NCI-H1694 (cell line): ENCODE measurements at places on chromosomes 5 and 9.

- DNase-seq, result no peak
These were observed 177.2 kb downstream of the GADD45G start for GRCh38 chr9:89781838-89782540.

GRCh38 chr9:95070549-95071021, 246.9 kb downstream of the FANCC start:
- DNase-seq, result no peak

DNA sequence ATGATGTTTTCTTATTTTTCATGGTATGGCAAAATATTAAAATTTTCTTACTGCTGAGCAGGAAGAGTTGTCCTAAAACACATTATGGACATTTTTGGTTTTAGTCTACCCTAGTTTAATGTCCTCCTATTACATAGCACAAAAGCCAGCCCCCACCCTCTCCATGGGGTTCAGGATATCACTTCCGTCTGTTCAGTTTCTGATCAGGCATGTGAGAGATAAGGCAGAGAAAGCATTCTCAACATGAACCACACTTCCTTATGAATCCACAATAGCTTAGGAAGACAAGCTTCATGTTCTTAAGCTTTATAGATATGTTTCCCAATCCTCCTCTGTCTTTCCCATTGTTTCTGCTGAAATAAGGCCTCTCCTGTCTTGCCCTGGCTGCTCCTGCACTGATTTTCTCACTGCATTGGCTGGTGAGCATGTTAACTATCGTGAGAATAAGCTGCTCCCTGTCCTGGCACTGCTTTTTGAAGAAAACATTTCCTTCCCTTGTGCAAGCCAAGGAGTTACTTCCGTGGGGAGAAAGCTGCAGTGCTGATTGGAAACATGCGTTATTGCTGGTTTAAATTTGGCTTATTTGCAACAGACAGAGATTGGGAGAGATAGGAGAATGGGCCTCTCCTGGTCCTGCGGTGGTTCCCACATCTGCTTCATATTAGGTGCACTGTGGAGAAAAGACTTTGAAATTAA, 260.3 kb upstream of the RPS23 start:
- no peak for DNase-seq

DNA sequence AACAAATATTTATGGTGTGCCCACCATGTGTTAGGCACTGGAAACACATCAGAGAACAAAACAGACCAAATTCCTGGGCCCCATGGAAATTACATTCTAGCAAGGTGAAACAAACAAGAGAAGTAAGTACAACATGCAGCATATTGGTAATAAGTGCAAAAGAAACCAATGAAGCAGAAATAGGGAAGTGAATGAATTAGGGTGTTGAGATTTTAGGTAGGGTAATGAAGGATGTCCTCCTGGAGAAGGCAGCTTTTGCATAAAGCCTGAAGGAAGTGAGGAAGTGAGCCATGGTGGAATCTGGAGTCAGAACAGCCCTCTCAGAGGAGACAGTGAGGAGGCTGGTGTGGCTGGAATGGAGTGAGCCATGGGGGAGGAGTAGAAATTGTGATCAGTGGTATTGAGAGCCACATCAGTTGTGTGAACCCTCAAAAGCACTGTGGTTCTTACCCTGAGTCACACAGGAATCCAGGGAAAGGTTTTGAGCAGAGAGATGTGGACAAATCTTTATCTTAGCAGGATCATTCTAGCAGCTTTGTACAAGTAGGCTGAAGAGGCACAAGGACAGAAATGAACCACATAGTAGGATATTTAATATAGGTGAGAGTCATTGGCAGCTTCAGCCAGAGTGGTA, 52.7 kb upstream of the ARL15 start:
- DNase-seq, result no peak
